Activated CD4-positive, alpha-beta T cell treated with anti-CD3 and anti-CD28 coated beads for 24 hours (primary cell): ENCODE measurements at places on chromosomes 2 and 18.

DNA sequence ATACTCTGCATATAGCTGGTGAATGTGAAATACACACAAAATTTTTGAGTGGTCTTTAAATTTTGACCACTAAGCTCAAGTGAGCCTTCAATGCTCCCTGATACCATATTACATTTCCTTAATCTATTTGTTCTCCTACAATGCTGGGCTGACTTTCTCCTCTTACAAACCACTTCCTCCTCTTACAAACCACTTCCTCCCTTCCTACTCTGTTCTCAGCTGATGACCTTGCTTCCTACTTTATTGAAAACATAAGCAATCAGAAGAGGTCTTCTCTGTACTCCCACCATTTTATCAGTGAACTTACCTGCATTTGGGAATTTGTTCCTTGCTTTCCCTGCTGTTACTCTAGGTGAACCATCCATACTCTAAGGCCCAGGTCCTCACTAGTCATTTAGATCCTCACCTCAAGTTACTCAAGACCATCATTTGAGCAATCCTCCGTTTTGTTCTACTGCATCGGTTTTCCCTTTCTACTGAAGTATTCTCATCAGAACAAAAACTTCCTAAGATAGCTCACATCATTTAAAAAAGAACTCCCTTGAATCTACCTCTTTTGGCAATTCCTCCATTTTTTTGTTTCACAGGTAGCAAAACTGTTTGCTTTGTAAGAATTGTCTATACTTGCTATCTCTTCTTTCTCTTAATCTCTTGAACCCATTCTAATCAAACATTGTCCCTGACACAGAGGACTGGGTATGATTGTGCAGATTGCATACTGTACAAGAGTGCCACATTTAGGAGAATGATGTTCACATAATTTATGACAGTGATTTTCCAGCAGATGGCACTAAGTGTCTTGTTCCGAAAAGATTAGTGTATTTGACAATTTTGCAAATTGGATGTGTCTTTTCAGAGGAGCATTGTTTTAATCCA lies 96.5 kb downstream of the EPB41L5 start:
- DNase-seq: no peak

DNA sequence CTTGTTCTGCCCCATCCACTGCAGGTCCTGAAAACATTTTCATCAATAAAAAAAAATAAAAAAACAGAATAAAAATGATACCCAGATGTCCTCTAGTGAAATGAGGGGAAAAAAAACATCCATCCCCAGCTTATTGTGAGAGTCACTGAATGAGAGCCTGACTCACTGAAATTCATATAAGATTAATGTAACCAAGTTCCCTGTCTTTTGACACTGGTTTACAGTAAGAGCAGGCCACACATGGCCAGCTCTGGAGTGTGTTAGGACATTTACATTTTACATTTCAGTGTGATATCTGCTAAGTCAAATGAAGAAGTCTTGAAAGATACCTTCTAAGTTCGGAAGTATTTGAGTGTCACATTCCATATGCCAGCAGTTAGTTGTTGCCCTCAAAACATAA lies 21.1 kb upstream of the IL18R1 start:
- no peak for DNase-seq

GRCh38 chr2:210548878-210549384 lies 7.5 kb upstream of the CPS1 start:
- DNase-seq: no peak

DNA sequence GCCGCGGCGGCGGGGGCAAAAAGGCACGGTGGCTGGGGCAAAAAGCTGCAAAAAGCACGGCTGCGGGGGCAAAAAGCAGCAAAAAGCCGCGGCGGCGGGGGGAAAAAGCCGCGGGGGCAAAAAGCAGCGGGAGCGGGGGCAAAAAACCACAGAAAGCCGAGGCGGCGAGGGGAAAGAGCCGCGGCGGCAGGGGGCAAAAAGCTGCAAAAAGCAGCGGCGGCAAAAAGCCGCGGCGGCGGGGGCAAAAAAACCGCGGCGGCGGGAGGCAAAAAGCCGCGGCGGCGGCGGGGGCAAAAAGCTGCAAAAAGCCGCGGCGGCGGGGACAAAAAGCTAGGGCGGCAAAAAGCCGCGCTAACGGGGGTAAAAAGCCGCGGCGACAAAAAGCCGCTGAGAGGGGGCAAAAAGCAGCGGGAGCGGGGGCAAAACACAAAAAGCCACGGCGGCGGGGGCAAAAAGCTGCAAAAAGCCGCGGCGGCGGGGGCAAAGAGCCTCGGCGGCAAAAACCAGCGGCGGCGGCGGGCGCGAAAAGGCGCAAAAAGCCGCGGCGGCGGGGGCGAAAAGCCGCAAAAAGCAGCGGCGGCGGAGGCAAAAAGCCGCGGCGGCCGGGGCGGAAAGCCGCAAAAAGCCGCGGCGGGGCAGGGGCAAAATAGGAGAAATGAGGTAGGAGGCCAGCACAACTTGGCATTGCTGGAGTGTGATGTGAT lies 123.4 kb downstream of the ANKRD30BL start:
- no peak for DNase-seq

- DNase-seq: no peak
Measured at GRCh38 chr2:120904830-120905234, 169.2 kb downstream of the GLI2 start.

DNA sequence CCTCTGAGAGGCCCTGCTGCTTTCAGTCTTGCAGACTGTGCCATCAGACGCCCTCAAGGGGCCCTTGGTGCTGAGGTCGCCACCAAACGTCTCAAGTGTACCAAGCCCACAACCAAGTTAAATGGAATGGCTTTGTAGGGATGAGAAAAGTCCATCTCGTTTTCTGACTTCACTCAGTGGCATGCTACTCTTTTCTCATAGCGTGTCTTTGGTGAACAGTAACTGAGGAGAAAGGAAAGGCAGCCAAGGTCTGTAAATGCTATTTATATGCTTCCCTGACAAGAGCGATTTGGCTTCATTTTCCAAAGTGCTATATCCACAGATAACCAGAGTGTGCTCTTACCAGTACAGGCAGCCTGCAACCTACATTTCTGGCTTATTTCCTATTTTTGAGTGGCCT lies 123.0 kb downstream of the MTX2 start:
- no peak for DNase-seq

DNA sequence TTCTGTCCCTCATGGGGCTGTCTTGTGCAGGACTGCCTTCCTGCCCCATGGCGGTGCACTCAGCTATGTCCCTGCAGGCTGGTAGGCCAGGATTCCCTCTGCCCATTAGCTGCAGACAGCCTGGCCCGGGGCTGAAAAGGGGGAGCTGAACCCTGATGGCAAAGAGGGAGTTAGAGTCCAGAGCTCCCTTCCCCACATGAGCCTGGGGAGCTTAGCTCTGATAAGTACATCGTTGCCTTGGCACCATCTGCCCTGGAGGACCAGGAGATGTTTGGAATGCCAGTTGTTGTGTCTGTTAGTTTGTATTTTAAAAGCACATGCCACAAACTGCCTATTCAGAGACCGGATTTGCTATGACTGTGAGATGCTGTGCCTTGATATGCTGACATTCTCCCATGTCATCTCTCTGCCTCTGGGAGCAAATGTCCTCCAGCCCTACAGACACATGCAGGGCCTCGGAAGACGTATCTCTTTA lies 65.1 kb upstream of the AFF3 start:
- no peak for DNase-seq

DNA sequence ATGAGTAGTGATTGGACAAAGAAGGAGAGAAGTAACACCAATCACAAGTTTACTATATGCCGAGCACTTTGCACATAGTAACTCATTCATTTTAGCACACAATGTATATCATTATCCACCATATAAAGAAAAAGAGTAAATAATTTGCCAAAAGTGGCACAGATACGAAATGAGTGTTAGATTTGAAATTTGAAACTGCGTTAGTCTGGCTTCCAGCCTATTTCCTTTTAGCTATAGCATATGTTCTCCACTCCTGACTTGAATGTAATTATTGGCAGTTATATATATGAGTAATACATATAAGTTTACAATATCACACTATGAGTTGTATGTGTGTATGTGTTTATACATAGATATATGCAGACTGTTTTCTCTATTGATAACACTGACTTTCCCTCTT lies 98.6 kb downstream of the NOL4 start:
- DNase-seq: no peak

DNA sequence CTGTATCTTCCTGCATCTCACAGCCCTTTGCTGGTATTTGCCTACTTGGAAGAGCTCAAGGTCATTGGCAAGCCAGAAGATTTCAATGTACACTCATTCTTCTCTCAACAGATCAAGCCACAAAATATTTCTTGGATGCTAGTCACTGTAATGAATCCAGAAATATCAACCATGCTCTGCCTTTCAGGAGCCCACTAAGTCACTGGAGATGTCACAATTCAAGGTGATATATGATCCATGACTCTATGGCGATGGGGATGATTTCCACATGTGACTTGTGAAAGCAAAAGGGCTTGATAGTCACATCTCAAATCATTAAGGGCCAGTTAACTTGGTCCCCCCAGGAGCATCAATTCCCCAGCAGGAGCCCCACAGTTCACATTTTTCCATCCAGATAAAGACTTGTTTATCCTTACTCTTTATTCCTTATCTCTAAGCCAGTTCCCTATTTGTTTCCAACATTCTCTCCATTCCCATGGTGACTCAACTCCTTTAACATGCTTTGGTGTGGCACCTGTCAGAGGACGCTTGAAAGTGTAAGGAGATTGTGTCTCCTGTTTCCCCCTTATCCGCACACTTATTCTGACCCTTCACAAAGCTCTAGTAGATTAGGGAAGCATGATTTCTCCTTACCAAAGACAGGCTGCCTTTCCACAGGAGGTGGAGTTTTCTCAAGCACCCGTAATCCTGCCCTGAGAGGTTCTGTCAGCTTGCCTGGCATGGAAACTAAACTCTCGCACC lies 15.8 kb downstream of the PKDCC start:
- DNase-seq: no peak

- no peak for DNase-seq
Measured at GRCh38 chr2:234961784-234962183, 10.0 kb downstream of the SH3BP4 start.

- no peak for DNase-seq
Measured at GRCh38 chr18:13179566-13180113, 38.9 kb upstream of the LDLRAD4 start.

DNA sequence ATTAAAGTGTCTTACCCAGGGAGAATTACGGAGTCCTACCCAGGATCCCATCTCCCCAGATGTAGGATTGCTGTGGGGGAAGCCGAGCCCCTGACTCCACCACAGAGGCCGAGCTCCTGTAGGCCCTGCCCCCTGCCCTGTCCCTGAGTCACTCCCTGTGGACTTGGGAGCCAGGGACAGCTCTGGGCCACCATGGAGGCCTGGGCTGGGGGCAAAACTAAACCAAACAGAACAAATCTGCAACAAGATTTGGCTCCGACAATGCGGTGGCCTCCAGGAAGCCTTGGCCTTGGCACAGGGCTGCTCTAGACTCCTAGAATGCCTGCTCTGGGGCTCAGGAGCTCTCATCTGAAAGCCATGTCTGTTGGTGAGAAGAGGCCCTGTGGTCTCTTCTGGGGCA lies 99.3 kb upstream of the PXDN start:
- DNase-seq: no peak

DNA sequence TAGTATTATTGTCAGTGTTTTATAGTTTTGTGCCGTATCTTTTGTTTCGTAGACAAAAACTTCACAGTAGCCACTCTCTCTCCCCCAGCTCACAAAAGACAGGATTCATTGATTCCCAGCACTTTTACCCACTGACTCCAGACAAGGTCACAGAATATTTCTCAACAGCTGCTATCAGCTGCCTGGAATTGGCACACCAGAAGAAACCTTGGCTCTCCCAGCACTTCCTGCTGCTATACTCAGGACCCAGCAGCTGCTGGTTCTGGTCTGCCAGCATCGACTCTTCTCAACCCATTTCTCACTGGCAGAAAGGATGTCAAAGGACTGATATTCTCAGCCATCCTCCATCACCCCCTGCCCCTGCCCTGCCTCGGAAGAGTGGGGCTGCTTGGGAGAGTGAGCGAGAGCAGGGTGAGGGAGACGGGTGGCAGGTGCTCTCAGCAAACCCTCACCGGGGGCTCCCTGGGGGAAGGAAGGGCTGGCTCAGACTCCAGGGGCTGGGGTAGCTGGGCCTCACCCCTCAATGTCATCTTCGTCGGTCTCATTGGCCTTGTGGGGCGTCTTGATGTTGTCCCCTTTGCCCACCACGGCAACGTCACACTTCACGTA lies 6.1 kb upstream of the OTOF start:
- DNase-seq: no peak

- no peak for DNase-seq
Measured at GRCh38 chr18:47970664-47971531, 40.4 kb upstream of the SMAD2 start.

- DNase-seq: no peak
Measured at GRCh38 chr2:114040826-114041225, 150.9 kb downstream of the ACTR3 start.

- DNase-seq: no peak
Measured at GRCh38 chr2:85959185-85959584, 70.4 kb upstream of the ST3GAL5 start.

DNA sequence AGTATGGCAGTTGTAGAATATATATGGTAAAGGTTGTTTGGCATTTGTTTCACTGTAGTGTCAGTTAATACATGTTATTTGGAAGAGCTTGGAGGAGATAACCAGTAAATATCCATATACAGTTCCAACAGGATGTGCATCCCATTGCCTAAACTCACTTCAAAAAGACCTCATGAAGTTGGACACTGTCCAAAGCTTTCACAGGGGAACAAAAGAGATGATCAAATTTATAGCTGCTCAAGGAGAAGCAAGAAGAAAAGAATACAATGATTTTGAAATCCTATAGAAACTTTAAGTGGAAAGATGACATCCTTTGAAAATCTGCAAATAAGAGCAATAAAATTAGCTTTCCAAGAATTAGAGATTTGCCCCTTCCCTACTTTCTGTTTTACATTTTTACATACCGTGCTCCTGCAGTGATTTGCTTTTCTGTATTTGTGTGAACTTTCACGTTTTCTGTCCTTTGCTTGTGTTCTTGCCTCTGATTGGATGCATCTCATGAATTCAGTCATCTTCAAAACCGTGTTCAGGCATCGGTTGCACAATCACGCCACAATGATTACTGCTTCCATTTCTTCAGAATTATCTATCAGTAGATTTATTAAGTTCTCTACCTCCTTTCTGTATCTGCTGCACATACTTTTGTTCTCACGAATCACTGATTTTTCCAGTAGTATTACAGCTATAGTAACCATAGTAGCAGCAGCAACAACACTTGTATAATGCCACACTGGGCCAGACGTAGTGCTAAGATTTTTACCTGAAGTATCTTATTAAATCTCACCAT lies 83.8 kb downstream of the PARD3B start:
- DNase-seq: no peak

- no peak for DNase-seq
Measured at GRCh38 chr2:212618636-212619035, 80.0 kb upstream of the ERBB4 start.

- DNase-seq: no peak
Measured at GRCh38 chr2:210561475-210561874, 5.1 kb downstream of the CPS1 start.

DNA sequence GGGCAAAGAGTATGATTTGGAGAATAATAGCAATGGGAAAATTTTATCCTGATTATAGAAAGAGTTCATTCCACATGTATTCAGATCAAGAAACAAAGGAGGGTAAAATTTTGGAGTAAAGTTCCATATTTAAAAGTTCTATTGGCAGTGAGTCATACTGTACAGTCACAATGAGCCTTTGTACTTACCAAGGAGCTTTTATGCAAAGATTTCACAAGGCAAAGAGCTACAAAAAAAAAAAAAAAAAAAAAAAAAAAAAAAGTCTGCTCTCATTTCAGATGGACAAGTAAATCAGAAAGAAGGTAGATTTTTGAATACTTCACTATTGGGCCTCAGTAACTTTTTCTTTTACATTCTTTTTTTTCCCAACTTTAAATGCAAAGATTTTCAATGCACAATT lies 1802.2 kb upstream of the PIK3C3 start:
- DNase-seq: no peak
